GM20000 (cell line): ENCODE measurements at places on chromosomes 5 and 9.

DNA sequence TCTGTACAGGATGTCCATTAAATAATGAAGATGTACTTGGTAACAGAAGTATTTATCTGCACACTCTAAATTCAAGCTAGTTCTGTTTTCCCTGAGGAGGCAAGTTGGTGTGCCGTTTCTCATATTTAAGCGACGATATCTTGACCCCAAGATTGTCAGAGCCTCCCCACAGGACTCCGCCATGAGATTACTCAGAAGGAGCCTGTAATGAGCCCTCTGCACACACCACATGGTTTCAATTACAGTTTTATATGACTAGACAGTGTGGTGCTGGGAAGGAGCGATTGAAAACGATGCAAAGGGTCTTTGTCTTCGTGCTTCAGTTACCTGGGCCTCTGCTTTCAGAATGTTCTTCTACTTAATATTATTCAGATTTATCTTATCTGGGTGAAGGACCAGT lies 840.4 kb upstream of the WWC1 start:
- DNase-seq: no peak

DNA sequence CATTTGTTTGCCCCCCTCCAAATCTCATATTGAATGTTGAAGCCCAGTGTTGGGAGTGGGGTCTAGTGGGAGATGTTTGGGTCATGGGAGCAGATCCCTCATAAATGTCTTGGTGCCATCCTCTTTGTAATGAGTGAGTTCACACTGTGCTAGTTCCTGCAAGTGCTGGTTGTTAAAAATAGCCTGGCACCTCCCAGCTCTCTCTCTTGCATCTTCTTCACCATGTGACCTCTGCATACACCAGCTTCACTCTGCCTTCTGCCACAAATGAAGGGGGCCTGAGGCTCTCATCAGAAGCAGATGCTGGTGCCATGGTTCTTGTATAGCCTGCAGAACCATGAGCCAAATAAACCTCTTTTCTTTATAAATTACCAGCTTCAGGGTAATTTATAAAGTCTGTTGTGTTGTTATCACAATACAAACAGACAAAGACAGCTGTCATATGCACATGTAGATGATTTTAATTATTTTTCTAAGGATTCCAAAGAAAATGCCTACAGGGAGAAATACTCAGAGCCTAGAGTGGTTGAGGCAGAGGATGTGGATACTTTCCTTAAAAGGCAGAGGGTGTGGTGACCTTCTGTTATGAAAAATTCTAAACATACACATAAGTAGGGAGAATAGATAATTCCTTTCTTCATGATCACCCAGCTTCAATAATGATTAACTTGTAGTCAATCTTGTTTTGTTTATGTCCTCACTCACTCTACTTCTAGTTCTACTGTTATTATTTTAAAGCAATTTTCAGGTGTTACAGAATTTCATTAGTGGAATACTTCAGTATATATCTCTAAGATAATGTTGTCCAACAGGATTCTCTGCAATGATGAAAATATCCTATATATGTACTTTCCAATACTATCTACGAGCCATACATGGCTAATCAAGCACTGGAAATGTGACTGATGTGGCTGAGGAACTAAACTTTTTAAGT lies 75.1 kb upstream of the RANBP6 start:
- DNase-seq: no peak

DNA sequence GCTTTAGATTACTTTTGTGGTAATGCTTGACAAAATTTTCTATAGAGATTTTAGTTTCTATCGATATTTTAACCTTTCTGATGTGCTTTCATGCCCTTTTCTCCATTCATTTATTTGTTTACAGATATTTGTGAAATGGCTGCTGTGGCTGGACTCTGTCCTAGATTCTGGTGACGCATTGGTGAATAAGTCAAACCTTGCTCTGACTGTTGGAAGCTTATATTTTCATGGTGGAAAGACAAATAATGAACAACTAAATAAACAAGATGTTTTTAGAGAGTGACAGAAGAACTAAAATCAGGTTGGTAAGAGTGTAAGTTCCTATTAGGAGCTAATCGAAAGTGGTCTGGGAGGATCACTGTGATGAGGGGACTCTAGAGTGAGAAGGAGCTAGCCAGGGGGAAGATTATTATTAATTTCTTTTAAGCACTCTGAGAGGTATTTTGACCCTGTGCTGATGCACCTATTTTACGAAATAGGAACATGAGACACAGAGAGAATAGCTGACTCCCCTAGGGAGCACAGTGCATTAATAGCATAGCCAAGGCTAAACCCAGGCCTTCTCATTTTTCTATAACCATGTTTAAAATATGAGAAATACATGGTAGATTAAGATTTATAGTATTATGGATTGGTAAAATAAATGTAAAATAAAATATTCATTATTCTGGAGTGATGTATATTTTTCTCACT lies 411.9 kb upstream of the ARRDC3 start:
- DNase-seq: no peak

- no peak for DNase-seq
Measured at GRCh38 chr5:163874431-163874830, 369.0 kb downstream of the MAT2B start.

- no peak for DNase-seq
Measured at GRCh38 chr5:107533910-107534876, 136.5 kb downstream of the EFNA5 start.

GRCh38 chr5:121982893-121983285 lies 21.1 kb downstream of the SRFBP1 start:
- DNase-seq: no peak
